ENCODE measurements at places on chromosomes 6 and 20. TPM values are rescaled to one million over a fixed set of nuclear protein-coding genes. Genes with fewer than 3 reads are reported as not detected.
A peak's percentile ranks its signal among the peaks of the same experiment; 100 is the strongest.

SRSF3 gene
- total RNA-seq: 490 TPM

DNA sequence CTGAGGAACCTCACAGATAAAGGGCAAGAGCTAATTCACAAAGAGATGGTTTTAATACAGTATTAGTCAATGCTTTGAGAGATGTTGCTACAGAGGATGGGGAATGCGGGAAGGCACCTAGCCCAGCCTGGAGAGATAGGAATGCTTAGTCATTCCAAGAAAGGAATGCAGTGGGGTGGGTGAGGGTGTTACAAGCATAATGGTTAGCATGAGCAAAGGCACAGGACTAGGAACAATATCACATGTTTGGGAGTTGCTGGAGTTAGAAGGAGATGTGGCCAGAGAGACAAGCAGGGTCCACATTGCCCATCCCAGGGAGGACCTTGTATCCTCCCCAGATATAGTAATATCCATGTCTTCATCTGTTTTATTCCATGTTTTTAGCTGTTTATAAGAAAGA, 107.0 kb upstream of the OGFRL1 start:
- DNase-seq: peak; percentile 81

DNA sequence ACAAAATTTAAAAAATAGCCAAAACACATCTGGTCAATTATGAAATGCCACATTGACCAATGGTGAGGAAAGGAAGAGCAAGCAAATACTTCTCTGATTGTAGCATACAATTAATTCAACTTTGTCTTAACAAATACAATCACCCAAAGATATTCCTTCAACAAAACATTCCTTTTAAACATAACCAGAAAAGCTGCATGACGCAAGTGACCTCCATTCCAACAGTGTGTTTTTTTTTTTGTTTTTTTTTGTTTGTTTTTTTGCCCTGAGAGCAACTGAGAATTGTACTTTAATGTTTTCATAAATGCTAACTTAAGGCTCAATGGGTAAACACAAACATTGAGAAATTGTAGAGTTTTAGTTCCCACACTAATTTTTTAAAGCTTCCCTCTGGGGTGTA, 184.4 kb downstream of the PTPRK start:
- DNase-seq: no peak

MYLK2 gene
- 0.59 TPM for total RNA-seq

DNA sequence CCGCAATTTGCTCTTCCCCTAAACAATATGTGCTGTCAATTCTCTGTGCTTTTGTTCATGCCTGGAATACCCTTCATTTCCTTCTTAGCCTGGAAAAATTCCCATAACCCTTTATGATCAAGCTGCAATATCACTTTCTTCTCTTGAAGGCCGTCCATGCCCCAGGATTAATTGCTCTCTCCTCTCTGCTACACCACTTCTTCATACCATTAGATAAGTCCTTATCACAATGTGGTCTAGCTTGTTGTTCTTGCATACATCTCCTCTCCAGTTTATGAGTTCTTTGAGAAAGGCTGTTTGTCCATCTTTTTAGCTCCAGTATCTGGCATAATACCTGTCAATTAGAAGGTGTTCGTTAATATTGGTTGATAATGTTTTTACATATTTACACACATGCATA, 111.2 kb upstream of the SAMD5 start:
- no peak for DNase-seq

- peak; percentile 77 for DNase-seq
Measured at GRCh38 chr6:163793011-163793983, 378.8 kb downstream of the QKI start.

- peak; percentile 54 for DNase-seq
Measured at GRCh38 chr20:63567386-63568169, 6.5 kb downstream of the HELZ2 start.
